ENCODE measurements at places on chromosomes 5 and 9.

- no peak for DNase-seq
Measured at GRCh38 chr9:127567035-127567729, 44.9 kb upstream of the STXBP1 start.

DNA sequence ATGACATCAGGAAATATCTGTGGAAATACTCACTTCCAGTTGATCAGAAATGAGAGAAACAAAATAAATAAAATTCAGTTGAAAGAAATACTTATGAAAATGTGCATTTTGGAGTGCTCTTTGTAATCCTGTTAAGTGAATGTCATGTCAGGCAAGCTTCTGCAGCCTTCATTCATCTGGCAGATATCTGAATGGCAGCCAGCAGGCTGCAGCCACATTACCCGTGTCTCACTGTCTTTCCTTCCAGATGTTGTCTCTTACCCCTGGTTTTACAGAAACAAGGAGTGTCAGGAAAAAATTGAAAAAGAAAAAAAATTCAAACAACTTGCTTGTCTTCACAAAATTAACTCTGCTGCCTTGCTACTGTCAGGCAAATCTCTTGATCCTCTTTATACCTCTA, 445.0 kb upstream of the RIOK2 start:
- DNase-seq, result no peak

GRCh38 chr9:116162241-116162781, 8.7 kb downstream of the PAPPA start:
- no peak for DNase-seq

GRCh38 chr5:180704362-180704761, 35.5 kb downstream of the OR2Y1 start:
- DNase-seq, result no peak

- no peak for DNase-seq
Measured at GRCh38 chr5:7629561-7629960, 221.4 kb downstream of the CFAP90 start.

DNA sequence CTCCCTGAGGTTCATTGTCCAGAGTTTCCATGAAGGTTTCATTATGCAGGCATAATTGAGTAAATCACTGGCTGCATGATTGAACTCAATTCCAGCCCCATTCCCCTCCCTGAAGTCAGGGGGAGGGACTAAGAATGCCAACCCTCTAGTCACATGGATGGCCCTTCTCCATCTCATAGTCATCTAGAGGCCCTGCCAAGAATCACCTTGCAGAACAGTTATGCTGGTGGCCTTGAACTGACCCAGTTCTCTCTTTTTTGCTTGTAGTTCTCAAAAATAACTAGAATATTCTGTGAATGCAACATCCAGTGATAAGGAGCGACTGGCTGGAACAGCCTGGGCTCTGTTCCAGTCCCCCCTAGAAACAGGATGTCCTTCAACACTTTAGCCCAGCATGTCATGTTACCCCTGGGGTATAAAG, 31.7 kb downstream of the SLC35A4 start:
- no peak for DNase-seq

- no peak for DNase-seq
Measured at GRCh38 chr9:36812556-36812955, 221.5 kb downstream of the PAX5 start.

DNA sequence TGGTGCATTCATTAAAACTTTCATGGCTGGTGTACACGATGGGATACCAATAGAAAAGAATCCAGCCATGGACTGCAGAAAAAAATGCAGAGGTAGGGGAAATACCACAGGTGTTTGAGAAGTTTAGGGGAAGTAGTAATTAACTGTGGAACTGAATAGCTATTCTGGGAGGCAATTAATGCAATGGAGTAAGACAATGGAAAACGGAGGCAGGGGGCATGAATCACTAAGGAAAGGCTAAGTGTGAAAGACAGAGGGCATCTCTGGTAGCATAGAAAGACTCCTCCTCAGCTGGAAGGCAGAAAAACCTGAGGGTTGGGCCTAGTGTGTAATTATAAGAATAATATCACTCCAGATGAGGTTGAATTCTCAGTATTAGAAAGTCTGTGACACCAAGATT, 30.9 kb upstream of the NPR3 start:
- DNase-seq, result no peak

- DNase-seq, result no peak
Measured at GRCh38 chr5:86885489-86886230, 267.9 kb downstream of the COX7C start.

- DNase-seq, result no peak
Measured at GRCh38 chr9:7636838-7637467, 162.6 kb downstream of the DMAC1 start.

DNA sequence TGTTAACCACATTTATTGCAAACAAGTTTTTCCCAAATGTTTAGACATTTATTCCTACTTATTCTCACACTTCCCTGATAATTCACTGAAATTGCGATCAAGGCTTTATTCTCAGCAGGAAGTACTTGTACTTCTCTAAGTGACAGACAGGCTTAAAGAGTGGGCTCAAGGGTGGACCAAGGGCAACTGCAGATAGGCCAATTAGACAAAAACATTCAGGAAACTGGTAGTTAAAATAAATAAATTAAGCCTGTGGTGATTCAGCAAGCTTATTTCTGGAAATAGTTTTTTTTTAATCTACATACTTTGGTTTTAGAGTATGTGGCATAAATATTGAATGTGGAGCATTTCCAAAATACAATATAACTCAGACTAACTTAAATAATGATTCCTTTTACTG, 136.1 kb downstream of the UGCG start:
- DNase-seq, result peak; percentile 65

GRCh38 chr5:1804001-1804690, 2.9 kb downstream of the NDUFS6 start:
- no peak for DNase-seq

DNA sequence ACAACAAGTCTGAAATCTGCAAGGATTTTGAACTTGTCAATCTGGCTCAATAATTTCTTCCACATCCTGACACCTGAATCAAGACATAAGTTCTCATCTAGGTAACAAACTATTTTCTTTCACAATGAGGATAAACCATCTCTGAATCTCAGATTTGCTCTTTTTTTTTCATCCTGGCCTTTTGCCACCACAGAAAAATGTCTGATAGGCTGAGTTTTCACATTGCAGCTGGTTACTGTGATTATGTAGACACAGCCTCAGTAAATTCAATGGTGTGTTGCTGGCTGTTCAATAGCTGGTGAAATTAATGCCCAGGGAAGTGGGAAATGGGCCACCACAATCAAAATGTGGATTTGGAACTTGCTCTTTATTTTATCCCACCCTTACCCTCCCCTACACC, 2.8 kb upstream of the ADRA1B start:
- DNase-seq, result no peak

DNA sequence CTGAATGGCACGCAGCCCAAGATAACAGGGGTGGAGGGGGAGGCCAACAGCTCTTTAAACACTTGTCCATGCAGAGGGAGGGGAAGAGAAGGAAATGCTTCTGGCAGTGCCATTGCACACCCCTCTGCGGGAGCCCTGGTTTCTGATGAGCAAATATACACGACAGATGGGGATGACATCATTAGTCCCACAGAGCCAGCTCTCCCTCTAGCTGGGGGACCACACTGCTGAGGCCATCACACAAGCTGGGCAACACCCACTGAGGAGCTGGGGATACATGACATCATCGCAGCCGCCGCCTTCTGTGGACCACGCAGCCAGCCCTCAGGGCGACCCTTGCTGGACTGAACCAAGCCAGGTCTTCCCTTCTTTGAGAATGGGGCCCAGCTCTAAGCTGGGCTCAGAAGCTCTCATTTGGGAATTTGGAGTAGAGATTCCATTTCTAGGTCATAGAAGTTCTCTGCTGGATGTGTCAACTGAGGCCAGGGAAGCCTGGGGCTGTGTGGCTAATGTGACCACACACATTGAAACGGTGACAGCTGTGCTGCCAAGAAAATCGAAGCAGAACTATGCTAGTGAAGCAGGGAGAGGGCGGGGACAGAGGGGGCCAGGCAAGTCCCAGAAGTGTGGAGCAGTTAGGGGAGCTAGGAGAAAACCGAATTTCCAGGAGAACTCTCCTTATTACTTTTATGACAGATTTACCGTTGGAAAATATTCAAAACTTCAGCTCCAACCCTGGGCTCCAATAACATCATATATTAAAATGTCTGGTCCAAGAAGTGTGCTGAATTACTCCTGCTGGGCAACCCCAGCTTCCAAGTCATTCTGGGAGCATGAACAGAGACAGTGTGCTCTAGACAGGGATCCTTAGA, 79.5 kb downstream of the PRRT1B start:
- DNase-seq, result peak; percentile 79

- DNase-seq, result no peak
Measured at GRCh38 chr5:113000466-113000865, 23.9 kb downstream of the DCP2 start.

DNA sequence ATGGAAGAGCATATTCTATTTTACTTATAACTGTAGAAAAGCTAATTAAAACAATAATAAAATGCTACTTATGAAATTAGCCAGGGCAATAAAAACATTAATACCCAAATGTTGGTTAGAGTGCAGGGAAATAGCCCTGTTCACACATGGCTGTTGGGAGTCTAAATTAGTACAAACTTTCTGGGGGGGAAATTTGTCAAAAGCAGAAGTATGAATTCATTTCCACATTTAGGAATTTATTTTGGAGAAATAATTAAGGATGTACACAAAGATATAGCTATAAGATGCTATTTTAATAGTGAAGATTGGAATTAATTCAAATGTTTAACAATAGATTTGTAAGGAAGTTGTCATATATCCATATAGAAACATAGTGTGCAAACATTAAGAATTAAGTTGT, 190.5 kb downstream of the SEC61B start:
- DNase-seq, result no peak

Measured in SJSA1 (cell line).